ENCODE measurements at places on chromosomes 2 and 18.

DNA sequence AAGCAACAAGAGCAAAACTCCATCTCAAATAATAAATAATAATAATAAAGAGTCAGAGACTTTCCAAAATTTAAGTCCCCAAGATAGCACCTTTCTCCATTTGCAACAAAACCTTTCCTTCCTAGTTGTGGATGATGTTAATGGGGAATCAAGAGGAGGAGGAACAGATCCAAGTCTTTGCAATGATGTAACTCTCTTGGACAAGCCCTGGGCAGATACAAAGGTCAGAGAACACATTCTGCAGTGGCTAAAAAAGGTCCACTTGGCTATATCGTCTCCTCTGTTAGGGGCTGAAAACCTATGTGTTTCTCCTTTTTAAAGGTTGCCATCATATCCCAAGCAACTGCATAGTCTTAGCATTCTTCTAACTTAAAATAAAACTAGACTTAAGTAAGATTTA lies 151.1 kb downstream of the TMEM163 start:
- no peak for DNase-seq

DNA sequence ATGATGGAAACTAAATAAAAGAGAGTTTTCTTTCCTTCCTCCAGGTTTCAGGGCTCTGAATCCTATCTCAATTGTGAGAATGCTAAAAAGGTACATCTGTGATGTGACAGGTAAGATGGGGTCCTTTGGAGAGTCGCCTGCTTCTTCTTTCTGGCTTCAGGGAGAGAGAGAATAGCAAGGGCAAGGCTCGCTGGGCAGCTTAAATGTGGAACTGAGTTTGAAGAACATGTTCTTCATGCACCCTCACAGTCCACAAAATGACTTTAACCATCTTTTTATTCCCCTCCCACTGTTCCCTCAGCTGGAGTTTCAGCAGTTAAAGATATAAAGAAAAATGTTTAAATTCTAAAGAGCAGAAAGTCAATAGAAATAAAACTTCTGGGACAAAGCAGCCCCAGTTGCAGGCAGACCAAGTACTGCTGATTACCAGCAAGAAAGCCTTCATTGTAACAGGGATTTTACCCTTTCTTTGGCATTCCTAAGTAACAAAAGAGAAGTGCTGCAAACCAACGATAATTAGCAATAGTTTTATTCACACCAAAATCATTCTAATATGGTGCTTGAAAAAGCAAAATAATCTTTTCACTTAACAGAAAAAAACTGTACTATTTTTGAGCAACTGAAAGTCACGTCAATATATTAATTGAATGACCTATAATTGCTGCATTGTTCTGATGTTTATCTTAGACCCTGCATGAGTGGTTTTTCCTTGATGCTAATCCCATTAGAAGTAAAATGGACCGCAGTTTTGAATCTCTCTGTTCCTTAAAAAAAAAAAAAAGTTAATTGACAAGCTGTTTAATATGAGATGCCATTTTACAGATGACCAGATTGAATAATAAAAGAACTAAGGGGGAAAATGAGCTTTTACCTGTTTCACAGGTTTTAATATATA lies 61.5 kb downstream of the LRP2 start:
- no peak for DNase-seq

- peak; percentile 42 for DNase-seq
Observed at GRCh38 chr2:231781798-231782726, 980 bp upstream of the PDE6D start.

DNA sequence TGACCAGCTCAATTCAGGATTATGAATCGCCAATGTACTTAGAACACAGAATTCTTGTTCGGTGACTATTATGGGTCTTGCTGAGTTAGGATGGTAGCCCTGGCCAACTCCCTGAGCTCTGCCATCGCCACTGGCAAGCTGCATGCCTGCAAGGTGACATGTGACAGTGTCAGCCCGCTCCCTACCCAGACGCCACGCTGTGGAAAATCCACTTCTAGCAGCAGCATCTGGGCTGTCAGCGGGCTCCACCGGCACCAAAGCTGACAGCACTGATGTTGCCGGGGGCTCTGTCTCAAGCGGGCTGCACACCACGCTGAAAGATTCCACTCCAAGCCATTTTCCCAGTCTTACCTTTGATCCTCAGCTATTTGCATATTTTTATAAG lies 100.7 kb downstream of the MYT1L start:
- DNase-seq: no peak

- DNase-seq: no peak
Observed at GRCh38 chr18:28716338-28716737, 539.4 kb upstream of the CDH2 start.
